Foreskin fibroblast (primary cell): ENCODE measurements at places on chromosomes 7 and 10.

DNA sequence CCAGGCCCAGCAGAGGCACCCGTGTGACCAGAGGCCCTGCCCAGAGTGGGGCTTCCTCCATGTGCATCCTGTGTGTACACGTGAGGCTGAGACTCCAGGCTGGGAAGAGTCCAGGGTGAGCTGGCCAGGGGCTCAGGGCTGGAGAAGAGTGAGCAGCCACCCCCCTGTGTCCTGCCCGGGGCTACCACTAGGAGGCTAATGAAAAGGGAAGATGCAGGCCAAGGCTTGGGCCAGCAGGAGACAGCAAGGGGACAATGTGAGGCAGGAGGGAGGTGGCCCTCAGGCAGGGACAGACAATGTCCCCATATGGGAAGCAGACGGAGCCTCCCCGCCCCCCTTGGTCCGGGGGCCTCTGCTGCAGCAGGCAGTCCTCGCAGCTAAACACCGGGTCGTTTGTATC is 102.0 kb downstream of the HIF1AN start:
- DNase-seq = no peak

- DNase-seq = no peak
Observed at GRCh38 chr10:29611781-29612381, 22.9 kb downstream of the SVIL start.

DNA sequence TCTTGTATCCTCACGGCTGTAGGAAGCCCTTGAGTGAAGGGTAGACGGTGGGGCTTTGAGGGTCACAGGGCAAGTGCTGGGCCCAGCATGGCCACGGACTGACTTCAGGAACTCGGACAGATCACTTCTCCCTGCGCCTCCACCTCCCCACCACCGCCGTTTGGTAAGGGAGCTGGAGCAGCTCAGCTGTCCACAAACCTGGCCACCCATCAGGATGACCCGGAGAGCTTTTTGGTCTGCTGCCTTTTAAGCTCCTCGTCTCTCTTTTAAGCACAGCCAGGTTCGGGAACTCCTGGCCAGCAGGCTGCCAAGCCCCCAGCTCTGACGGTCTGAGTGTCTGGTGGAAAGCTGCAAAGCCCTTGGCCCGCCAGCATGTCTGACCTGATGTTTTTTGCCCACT is 64.1 kb downstream of the ABRAXAS2 start:
- DNase-seq = no peak

- peak; percentile 10 for DNase-seq
Observed at GRCh38 chr7:35781200-35781701, 19.6 kb upstream of the SEPTIN7 start.

DNA sequence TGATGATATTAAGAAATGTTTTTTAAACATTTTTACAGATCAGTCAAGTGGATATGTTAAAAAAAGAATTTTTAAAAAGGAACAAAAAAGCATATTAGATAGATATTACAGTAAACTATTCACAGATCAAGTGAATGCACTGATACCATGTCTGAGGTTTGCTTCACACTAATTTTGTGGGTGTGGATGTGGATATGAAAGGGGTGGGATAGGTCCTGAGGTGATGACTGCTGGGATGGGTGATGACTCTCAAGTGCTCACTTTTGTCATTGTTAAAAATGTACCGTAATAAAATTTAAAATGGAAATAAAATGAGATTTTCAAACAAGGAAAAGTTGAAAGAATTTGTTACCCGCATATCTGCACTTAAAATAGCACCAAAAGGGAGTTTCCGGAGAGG is 54.1 kb downstream of the AGMO start:
- DNase-seq = no peak

DNA sequence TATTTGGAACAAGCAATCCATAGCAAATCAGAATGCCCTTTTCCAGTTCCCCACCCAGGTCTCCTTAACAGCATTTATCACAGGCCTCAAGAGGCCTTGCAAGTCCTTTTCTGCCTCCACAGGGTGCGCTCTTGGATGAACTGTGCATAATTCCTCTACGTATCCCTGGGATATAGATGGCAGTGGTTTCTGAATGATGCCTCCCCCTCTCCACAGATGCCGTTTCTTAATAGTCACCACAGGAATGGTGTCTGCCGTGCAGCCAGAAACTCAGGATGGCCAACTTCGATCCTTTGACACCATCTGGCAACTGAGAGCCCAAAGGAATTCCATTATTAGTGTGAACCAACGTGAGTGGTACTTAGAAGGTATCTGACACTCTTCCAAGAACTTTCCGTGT is 43.1 kb downstream of the JAZF1 start:
- no peak for DNase-seq
